Stomach (tissue), 19 donors: ENCODE measurements at places on chromosomes 5 and 9.
A peak's percentile ranks its signal among the peaks of the same experiment; 100 is the strongest.

DNA sequence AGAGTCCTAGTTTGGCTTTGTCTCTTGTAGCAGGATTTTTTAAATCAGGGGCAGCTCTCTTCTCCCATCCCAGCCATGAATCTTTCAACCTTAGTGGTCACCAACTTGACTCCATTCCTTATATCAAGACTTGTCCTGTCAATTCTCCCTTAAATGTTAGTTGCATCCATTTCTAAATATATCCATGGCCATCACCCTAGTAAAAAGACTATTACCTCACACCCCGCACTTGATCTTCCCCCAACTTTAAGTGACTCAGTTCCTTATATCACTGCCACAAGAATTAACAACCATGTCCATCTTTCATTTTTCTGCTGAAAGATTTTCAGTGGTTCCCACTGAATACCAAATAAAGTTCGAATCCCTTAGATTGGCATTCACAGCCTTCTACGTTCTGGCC, 67.0 kb downstream of the STX17 start:
- H3K27ac ChIP-seq: no peak overlapping the region
- no peaks in the 10 kb centered on the region for H3K4me1 ChIP-seq
- no peak for DNase-seq
- H3K4me3 ChIP-seq: no peak overlapping the region
- H3K27me3 ChIP-seq: no peaks in the 10 kb centered on the region

- DNase-seq: no peak
- no peak overlapping the region for H3K27ac ChIP-seq
- H3K4me1 ChIP-seq: no peaks in the 10 kb centered on the region
- no peaks in the 10 kb centered on the region for H3K36me3 ChIP-seq
These were observed 21.2 kb downstream of the CAST start for GRCh38 chr5:96683392-96683791.

DNA sequence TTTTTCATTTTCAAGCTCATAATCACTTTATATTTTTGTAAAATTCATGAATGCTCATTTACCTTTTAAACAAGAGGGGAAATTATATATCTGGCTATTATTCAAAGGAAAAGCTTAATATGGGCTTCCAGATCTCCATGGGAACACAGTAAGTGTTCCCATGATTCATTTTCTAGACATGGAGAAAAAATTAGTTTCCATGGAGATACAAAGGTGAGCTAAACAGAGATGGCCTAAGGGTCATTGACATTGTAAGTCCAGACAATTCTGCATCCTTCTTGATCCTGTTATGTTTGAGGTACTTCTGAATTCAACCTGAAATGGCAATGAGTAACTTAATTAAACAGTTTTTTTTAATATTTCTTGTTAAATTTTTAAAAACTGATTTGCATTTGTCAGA, 341.4 kb upstream of the PRR16 start:
- H3K4me1 ChIP-seq: no peaks in the 10 kb centered on the region
- no peak overlapping the region for H3K4me3 ChIP-seq
- no peak for DNase-seq
- no peak overlapping the region for H3K27ac ChIP-seq
- H3K36me3 ChIP-seq: no peaks in the 10 kb centered on the region

DNA sequence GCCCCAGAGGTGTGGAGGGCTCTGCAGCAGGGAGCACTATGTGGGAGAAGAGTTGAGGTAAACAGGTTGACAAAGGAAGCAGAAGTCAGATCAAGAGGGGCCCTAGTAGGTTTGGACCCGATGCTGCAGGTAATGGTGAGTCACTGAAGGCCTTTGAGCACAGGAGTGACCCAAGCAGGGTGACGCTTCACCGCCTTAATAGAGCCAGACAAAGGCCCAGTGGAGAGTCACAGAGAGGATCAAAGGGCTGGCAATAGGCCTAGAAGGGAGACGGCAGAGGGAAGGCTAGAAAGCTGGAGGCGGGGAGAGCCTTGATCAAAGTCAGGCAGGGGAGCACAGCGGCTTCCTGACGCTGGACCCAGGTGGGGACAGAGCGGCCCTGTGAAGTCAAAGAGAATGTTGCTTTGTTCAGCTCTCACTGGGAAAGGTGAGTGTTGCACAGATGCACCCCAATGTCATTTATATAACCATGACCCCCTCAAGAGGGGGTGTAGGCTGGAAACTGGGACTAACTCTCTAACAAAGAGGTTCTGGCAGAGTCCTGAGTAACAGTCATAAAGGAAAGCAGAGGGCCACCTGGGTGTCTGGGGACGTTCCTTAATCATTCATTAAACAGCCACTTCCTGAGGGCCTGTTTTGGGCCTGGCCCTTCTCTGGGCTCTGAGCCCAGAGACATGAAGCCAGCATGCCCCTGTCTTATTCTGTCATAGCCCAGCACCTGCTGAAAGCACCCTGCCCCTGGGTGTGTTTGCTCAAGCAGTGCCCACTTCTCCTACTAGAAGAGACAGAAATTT, 9.8 kb upstream of the CPLX2 start:
- H3K36me3 ChIP-seq: no peaks in the 10 kb centered on the region
- H3K4me3 ChIP-seq: no peak overlapping the region
- no peak for DNase-seq
- no peak overlapping the region for H3K27ac ChIP-seq

GRCh38 chr9:6199596-6199995, 16.0 kb upstream of the IL33 start:
- no peaks in the 10 kb centered on the region for H3K4me1 ChIP-seq
- no peak for DNase-seq
- H3K27me3 ChIP-seq: no peaks in the 10 kb centered on the region
- no peak overlapping the region for H3K4me3 ChIP-seq
- H3K36me3 ChIP-seq: no peaks in the 10 kb centered on the region

DNA sequence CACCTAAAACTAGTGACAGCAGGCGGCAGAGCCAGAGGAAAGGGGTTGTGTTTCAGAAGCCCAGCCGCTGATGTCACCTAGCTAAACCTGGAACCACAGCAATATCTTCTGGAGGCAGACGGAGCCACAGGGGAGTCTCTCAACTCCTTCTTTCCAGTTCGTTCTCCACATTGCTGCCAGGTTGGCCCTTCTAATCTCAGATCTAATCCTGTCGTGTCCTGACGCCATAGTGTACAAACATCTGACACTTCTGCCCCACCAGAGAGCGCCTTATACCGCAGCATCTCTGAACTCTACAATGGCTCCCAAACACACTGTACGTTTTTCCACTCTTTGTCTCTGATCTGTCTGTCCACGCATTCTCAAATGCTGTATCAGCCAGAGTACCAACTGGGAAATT, 240.0 kb downstream of the SMARCA2 start:
- DNase-seq: no peak
- H3K27me3 ChIP-seq: no peaks in the 10 kb centered on the region
- H3K36me3 ChIP-seq: no peaks in the 10 kb centered on the region

GRCh38 chr5:68780299-68780955, 313.4 kb upstream of the SLC30A5 start:
- H3K4me3 ChIP-seq: no peak overlapping the region
- H3K36me3 ChIP-seq: no peaks in the 10 kb centered on the region
- H3K27me3 ChIP-seq: no peaks in the 10 kb centered on the region

DNA sequence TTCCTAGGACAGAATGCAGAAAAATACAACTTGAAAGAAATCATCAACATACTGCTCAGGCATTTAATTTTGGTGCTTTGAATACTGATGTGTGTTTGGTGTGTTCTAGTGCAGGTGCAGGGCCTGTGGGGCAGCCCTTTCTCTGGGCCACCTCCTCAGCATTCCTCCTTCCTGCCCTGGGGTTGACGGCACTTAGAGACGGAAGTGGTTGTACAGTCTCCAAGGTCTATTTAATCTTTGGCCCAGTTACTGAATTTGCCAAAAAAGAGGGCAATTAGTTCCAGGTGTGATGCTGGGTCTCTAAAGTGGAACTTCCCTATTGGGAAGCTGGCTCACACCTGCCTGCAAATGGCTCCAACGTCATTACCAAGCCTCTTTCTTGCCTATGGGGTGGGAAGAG, 269.0 kb downstream of the SH3GL2 start:
- no peak for DNase-seq
- no peak overlapping the region for H3K4me3 ChIP-seq
- H3K4me1 ChIP-seq: no peaks in the 10 kb centered on the region
- H3K36me3 ChIP-seq: no peaks in the 10 kb centered on the region
- H3K27ac ChIP-seq: no peak overlapping the region

DNA sequence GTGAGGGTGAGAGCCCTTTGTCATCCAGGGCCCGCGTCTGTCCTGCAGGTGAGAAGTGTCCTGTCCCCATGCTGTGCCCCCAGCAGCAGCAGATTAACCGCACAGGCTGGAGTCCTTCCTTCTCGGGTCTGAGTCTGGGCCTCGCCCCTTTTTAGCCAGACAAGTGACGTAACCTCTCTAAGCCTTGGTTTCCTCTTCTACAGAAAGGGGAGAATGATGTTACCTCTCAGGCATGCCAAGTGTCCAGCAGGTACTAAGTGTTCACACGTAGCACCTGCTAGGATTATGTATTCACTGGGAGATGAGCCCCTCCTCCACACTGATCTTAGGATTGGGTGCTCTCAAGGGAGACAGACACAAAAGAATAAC, 6.9 kb downstream of the NEURL1B start:
- no peaks in the 10 kb centered on the region for H3K36me3 ChIP-seq
- no peak overlapping the region for H3K4me3 ChIP-seq
- DNase-seq: no peak
- H3K27me3 ChIP-seq: no peaks in the 10 kb centered on the region
- H3K27ac ChIP-seq: peak overlapping the region; percentile 61

DNA sequence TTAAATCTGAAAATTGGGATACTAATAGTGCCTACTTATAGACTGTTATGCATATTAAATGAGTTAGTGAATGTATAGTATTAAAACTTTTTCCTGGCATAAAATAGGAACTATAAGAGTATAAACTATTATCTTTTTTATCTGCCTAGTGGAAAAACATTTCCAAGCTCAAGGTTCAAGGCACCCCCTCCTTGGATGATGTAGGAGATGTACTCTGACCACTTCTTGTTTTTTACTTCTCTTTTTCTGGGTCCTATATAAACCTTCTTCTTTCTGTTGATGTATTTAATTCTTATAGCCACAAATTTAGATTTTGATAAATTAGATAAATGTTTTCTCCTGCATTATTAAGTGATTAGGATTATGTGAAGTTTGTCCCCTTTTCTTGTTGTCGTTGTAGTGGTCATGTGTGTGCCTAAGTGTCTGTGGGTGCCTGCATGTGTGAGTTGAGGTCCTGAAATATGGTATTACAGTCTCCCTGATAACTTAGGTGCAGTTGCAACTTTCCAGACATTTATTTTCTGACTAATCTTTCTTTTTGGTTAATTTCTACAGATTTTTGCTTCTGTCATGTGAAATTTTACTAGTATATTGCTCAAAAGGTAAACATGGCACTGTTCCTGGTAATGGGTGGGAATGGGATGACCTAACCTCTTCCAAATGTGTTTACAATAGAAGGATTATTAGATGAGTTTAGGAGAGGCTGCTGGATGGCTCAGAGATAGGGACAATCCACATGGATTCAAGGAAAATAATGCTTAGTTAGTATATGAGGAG, 160.8 kb upstream of the CDKN2B start:
- H3K4me3 ChIP-seq: no peak overlapping the region
- H3K27me3 ChIP-seq: no peaks in the 10 kb centered on the region
- H3K4me1 ChIP-seq: no peaks in the 10 kb centered on the region
- H3K27ac ChIP-seq: no peak overlapping the region
- no peaks in the 10 kb centered on the region for H3K36me3 ChIP-seq
- no peak for DNase-seq

DNA sequence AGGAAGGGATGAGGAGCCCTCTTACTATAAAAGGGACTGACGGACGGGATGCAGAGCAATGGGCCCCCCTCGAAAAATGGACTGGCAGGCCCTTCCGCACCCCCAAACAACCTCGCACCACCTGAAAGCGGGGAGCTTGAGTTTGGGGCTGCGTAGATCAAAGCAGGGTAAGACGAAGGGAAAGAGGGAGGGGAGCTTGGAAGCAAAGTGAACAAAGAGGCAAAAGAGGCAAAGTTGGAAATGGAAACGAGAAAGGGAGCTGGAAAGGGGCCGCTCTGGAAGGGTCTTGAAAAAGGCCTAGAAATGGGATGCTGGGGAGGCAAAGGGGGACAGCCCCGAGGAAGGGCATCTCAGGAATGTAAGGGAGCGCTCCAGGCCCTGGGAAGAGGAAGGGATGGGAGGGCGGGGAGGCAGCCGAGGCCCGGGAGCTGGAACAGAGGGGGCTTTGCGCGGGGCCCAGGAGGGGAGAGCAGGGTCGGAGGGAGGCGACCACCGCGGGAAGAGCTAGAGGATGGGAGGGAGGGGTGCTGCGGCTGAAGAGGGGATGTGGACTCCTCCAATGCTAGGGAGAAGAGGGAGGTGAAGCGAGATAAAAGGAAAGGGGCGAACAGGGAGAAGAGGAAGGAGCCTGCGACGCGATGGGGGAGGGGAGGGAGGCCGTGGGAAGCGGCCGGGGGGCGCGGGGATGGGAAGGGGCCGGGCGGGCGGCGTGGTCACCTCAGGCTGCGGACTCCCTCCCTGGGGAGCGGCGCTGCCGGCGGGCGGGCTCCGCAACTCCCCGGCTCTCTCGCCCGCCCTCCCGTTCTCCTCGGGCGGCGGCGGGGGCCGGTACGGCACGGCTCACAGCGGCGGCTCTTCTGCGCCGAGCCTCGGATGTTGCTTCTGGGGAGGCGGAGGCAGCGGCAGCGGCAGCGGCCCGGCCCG, 577 bp downstream of the RNF145 start:
- no peaks in the 10 kb centered on the region for H3K27me3 ChIP-seq
- no peaks in the 10 kb centered on the region for H3K36me3 ChIP-seq
- peaks cover 40% of the 10 kb centered on the region for H3K4me1 ChIP-seq
- peak overlapping the region; percentile 87 for H3K4me3 ChIP-seq

GRCh38 chr5:16935231-16936149, 598 bp downstream of the MYO10 start:
- peak; percentile 71 for DNase-seq
- H3K27me3 ChIP-seq: no peaks in the 10 kb centered on the region
- no peaks in the 10 kb centered on the region for H3K36me3 ChIP-seq
- H3K4me3 ChIP-seq: peak overlapping the region; percentile 91

- no peaks in the 10 kb centered on the region for H3K36me3 ChIP-seq
- H3K27me3 ChIP-seq: no peaks in the 10 kb centered on the region
- no peak overlapping the region for H3K27ac ChIP-seq
- peaks cover 22% of the 10 kb centered on the region for H3K4me1 ChIP-seq
- H3K4me3 ChIP-seq: no peak overlapping the region
These were observed 13.4 kb downstream of the SLC28A3 start for GRCh38 chr9:84327184-84327583.

DNA sequence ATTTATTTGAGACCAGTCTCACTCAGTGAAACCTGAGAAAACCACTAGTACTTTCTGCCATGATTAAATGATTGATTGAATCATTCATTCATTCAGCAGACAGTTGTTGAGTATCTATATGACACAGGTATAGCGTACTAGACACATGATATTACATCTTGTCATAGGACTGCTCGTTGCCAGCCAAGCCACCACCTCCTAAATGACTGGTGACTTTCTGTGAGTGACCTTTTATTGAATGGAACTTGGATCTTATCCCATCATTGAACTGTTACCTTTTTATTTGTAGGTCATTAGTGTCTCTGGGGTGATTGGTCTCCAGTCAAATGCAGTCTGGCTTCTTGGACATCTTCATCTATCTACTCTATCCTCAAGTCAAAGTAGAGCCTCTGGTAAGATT, 80.7 kb downstream of the HACD4 start:
- H3K4me1 ChIP-seq: no peaks in the 10 kb centered on the region
- no peak for DNase-seq
- peaks cover 14% of the 10 kb centered on the region for H3K36me3 ChIP-seq
- H3K27me3 ChIP-seq: no peaks in the 10 kb centered on the region
- no peak overlapping the region for H3K4me3 ChIP-seq

GRCh38 chr5:124960266-124960665, 213.8 kb upstream of the ZNF608 start:
- H3K27ac ChIP-seq: no peak overlapping the region
- H3K27me3 ChIP-seq: no peaks in the 10 kb centered on the region
- no peaks in the 10 kb centered on the region for H3K4me1 ChIP-seq
- no peaks in the 10 kb centered on the region for H3K36me3 ChIP-seq
- no peak for DNase-seq
